Fibroblast of lung (primary cell): ENCODE measurements at places on chromosomes 13 and 19.

DNA sequence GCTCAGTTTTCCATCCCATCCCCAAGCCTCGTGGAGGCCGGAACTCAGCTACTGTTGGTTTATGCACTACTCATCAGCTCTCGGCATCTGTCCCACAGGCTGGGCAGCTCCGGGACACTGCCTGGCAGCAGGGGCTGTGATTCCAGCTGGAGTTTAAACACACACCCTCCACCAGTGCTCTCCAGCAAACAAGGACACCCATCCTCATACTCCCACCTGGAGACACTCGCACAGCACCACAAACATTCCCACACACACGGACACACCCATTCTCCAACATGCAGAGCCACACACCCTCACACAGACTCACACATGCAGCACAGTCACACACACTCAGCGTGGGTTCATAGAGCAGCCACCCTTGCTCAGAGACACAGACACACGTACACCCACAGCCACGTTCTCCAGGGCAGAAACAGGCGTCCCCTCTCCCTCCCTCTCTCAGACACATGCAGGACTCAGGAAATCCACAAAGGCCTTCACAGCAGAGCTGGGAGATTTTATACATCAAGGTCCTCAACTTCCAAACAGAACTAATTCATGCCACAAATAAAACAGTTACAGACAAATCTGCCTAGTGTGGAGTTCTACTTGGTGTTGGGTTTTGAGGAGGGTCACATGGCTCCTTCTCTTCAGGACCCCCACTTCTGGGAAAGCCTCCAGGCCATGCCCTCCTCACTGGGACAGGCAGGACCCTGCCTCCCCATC lies 785.4 kb downstream of the UQCRFS1 start:
- DNase-seq, result peak; percentile 39

DNA sequence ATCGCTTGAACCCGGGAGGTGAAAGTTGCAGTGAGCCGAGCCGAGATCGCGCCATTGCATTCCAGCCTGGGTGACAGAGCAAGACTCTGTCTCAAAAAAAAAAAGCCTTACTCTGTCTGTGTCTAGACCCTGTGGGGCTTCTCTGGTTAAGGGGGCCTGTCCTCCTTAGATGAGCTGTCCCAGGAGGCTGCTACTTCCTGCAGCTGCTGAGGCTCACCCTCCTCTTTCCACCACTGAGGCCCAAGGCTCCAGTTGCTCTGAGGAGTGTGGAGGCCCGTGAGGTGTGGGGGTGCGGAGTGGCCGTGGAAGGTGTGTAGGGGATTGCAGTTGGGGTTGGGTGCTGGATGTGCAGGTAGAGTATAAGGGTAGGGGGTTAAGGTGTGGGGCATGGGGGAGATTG lies 22.1 kb upstream of the RASA3 start:
- no peak for DNase-seq

GRCh38 chr19:18049385-18049784 lies 37.3 kb downstream of the IL12RB1 start:
- peak; percentile 33 for DNase-seq

- no peak for DNase-seq
Observed at GRCh38 chr13:33911521-33911920, 93.6 kb downstream of the RFC3 start.

DNA sequence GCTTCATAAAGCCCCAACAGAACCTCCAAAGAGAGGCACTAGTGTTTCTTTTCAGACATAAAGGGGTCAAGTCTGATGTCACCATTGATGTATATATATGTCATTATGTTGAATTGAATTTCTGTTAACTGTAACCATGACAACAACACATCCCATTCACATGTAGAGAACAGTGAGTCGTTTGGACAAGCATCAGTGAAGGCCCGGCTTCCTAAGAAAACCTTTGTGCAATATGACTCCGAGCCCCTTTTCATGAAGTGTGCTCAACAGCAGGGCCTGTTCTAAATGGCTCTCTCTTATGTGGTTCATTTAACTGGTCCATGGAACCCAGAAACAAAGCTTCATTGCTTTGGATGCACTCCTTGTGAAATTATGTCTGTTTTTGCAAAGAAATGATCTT lies 67.2 kb upstream of the UBL3 start:
- DNase-seq, result no peak

DNA sequence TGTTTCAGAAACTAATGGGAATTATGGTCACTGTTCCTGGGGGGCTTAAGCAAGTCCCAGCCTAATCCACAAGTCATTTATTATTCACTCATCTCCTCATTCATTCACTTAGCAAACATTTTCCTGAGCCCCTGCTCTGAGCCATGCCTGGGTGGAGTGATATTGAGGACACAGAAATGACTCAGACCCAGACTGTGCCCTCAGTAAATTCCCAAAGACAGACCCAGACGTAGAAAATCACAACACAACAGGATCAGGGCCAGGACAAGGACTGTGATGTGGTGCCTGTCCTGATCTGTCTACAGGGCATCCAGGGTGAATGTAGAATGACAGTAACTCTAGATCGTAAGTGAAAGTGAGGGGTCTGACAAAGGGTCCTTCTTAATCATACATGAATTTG lies 7.0 kb upstream of the SPACA6 start:
- DNase-seq, result no peak

DNA sequence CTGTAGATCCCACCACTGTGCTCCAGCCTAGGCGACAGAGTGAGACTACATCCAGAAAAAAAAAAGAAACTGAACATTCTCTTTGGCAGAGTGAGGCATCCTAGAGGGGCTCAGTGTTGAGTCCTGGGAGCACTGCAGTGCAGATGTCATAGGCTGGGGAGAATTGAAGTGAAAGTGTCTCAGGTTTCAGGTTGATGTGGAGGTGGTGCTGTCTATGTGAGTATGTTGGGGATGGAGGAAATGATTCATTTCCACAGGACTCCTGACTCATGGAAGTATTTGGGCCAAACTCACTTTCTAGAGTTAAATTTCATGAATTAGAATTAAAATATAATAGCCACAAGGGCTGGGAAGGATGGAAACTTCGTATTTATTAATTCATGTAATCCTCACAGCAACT lies 134.4 kb upstream of the TSC22D1 start:
- peak; percentile 99 for DNase-seq

DNA sequence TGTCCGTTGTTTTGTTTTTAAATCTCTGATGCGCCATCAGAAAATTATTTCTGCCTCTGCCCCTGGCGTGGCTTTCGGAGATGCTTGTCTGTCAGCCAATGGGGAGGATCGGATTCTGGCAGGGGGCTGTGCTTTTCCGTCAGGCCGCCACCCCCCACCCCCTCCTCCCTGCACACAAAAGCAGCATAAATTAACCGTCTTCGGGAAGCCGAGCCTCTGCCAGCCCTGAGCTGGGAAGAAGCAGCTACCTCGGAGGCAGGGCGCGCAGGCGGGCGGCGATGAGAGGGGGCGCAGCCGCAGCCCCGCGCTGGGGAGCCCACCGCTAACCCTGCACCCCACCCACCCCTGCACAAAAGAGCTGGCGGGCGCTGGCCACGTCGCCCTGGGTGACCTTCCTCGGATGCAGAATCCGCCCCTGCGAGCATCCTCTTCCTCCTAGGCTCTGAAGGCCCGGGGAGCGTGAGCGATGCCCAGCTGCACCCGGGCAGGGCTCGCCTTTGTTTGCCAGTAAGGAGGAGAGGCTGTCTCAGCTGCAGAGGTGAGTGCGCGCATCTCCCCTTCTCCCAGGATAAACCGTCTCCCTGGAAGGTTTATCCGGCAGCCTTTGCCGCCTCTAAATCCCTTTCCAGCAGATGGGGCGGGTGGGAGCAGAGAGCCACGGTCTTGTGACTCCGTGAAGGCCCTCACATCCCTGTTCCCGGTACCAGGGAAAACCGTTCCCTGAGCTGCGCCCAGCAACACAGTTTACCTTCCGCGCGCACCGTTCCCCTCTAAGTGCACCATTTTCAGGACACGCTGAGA lies at the start of gene ATCAY:
ATCAY (plus strand) TSS at position 215 of the 801 bp plus-strand sequence. CDS start 5,083 bp downstream, outside the sequence.
- DNase-seq, result no peak

DNA sequence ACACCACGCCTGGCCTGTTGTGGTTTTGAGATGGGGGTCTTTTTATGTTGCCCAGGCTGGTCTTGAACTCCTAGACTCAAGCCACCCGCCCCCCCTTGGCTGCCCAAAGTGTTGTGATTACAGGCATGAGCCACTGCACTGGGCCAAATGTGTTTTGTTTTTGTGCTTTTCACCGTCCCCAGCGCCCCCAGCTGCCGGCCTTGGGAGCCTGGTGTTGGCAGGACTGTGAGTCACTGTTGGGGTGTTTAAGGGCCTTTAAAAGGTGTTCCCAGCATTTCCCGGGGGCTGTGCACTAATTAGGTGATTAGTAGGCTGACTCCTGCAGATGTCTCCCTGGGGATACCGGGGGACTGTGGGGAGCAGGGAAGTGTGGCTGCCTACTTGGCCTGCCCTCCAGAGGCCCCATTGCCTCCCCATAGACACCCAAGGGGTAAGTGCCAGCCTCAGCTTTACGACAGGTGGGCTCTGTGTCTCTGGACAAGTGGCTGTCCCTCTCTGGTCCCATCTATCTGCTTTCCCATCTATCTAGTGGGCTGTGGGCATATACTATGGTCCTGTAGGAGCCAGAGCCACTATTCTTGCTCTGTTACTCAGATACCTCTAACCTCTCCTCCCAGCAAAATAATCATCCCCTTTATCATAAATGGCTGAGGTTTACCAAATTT lies 11.8 kb upstream of the TLE5 start:
- DNase-seq, result no peak

- DNase-seq, result peak; percentile 65
Observed at GRCh38 chr13:66915596-66916185, 314.4 kb downstream of the PCDH9 start.

GRCh38 chr19:18205200-18205892 lies 1.5 kb upstream of the RAB3A start:
- peak; percentile 74 for DNase-seq

DNA sequence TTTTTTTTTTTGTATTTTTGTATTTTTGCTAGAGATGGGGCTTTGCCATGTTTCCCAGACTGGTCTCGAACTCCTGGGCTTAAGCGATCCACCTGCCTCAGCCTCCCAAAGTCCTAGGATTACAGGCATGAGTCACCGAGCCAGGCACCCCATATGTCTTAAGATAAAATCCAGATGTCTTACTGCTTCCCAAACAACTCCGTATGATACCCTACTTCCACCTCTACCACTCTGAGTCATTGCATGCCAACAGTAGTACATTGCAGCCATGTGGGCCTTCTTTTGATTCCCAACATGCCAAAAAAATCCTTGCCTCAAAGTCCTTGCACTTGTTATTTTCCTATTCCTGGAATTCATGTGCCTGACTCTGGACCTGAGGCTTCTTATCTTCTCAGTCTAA lies 799.2 kb downstream of the GPC5 start:
- peak; percentile 75 for DNase-seq

DNA sequence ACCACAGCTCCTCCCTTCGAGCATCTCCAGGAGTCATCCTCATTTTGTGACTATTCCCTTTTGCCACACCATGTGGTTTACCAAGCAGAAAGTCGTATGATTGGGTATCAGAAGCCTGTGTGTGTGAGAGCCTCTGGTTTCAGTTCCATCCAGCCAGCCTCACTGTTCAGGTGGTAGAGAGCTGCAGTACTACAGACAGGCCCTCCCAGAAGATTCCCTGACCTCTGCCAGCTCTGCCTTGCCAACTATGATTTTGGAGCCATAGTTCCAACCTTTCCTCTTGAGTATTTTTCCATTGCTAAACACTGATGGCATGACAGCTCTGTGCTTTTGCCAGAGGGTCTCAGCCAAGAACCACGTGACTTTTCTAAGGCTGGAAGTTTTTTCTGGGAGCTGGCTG lies 82.5 kb downstream of the DHRS12 start:
- no peak for DNase-seq

DNA sequence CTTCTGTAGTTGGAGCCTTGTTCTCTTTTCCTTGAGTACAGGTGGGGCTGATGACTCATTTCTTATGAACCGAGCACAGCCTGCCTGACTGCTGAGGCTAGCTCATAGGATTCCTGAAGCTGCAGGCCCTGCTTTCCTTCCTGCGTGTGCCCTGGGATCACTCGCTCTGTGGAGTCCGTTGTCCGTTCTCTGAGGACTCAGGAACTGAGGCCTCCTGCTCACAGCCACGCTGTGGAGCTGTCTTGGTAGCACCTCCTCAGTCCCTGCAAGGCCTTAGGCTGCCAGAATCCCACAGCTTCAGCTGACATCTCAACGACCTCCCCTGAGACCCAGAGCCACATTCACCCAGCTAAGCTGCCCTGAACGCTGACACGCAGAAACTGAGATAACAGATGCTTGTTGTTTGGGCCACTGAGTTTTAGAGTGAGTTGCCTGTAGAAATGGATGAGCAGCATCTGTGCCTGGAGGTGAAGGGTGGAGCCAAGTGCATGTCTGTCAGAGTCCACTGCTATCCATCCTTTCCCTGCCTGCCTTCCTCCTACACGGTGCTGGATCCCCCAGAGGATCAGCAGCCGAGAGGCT lies 72.9 kb downstream of the ARHGEF7 start:
- DNase-seq, result peak; percentile 24

- DNase-seq, result peak; percentile 82
Observed at GRCh38 chr19:12035220-12036172, at the start of gene ZNF433. ZNF433 (minus strand) TSS chr19:12035679; CDS start chr19:12035539, 140 bp downstream.

- no peak for DNase-seq
Observed at GRCh38 chr13:28120317-28120716, 18.0 kb upstream of the PAN3 start.

- DNase-seq, result peak; percentile 52
Observed at GRCh38 chr13:95160112-95160906, 140.9 kb downstream of the ABCC4 start.

- peak; percentile 34 for DNase-seq
Observed at GRCh38 chr19:4969772-4970531, 1.0 kb downstream of the KDM4B start.

- DNase-seq, result peak; percentile 27
Observed at GRCh38 chr19:36488118-36488845, 1.1 kb downstream of the ZNF566 start.

GRCh38 chr13:58051807-58052375 lies 420.3 kb downstream of the PCDH17 start:
- no peak for DNase-seq

DNA sequence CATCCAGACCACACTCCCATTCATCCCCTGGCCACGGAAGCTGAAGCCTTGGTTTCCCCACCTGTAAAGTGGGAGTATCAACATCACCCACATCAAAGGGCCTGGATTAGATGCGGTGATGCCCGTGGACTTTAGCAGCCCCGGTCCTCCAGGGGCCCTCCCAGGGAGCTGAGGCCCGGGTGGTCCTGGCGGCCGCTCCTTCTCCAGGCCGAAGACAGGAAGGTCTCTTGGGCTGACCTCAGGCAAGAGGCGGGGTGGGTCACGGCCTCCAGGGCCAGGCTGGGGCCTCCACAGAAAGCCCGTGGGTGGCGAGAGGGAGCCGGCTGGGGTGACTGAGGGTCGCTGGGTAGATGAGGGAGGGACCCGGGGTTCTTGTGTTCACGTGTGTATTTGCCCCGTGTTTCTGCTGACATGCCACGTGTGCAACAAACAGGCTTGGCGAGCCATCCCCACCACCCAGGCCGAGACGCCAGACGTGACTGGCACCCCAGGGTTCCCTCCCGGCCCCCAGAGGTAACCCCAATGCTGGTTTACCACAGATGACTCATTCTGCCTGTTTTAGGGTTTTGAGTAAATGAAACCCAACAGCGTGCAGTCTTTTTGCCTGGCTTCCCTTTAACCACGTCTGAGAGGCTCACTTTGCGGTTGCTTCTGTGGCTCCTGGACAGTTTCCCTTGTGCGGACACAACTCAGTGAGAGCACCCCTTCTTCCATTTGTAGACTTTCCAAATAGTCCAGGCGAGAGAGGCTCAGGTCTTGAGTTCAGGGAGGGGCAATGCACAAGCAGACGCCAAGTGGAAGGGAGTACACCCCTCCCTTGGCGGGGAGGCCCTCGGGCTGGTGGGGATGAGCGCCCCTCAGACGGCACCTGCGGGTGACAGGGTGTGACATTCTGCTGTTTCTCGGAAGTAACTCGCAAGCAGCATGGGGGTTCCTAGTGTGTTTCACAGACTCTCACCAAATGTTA lies 42.9 kb downstream of the C13orf46 start:
- no peak for DNase-seq
